ENCODE measurements at places on chromosomes 5 and 9.

DNA sequence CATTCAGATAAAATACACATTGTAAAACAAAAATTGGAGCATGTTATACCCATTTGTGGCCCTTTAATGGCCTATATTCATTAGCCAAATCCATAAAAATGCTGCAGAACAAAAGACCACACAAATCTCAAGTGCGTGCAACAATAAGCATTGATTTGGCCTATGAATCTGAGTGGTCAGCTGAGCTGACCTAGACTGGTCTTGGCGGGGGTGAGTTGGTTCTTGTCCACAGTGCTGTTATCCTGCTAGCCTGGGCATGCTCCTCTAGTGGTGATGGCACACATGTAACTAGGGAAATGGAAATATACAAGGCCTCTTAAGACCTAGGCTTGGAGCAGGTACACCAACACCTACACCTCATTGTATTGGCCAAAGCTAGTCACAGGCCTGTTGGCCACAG, 122.2 kb upstream of the TBCA start:
- no peak for DNase-seq

GRCh38 chr9:95644377-95644776, 127.6 kb upstream of the PTCH1 start:
- DNase-seq = no peak

DNA sequence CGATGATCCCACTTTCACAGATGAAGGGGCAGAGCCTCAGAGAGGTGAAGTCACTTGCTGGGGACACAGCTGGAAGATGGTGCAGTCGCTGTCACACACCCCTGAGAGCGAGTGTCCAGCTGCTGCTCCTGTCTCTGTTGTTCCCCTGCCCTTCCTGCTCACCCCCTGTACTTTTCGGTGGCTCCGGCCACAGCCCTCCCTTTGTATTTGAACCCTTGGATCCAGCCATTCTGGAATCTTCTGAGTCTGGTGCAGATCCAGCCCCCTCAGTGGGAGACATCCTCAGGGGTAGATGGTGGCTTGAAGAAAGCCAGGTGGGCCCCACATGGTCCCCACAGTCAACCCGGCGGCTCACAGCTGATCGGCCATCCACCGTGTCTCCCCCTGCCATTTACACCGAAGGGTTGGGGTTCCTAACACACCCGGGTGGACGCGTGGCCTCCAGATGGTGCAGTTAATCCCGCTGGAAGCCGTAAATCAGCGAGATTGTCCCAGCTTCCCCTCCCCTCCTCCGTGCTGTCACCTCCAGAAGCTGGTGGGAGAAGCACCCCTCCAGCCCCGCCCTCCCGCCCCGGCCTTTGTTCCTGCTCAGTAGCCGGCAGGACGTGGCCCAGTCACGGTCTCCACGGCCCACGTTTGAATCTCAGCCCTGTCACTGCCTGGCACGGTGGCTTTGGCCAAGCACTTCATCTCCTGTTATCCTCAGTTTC, 204.8 kb downstream of the C9orf50 start:
- no peak for DNase-seq

DNA sequence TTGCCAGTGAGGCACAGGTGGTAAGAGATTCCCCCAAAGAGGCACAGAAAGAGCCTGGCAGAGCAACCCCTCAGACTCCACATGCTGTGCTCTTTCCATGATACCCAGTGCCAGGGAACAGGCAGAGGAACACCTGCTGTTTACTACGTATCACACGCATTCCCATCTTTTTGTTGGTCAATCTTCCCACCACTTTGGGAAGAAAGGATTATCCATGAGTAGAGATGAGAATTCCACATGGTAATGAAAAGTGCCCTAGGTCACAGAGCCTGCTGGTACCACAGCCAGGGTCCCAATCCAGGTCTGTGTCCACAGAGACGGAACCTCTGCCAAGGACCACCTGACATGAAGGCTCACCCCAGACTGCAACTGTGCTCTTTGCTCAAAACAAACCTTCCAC, 86.6 kb downstream of the LHFPL2 start:
- no peak for DNase-seq

- no peak for DNase-seq
These were observed 458.2 kb downstream of the TMEM232 start for GRCh38 chr5:110268283-110268682.

DNA sequence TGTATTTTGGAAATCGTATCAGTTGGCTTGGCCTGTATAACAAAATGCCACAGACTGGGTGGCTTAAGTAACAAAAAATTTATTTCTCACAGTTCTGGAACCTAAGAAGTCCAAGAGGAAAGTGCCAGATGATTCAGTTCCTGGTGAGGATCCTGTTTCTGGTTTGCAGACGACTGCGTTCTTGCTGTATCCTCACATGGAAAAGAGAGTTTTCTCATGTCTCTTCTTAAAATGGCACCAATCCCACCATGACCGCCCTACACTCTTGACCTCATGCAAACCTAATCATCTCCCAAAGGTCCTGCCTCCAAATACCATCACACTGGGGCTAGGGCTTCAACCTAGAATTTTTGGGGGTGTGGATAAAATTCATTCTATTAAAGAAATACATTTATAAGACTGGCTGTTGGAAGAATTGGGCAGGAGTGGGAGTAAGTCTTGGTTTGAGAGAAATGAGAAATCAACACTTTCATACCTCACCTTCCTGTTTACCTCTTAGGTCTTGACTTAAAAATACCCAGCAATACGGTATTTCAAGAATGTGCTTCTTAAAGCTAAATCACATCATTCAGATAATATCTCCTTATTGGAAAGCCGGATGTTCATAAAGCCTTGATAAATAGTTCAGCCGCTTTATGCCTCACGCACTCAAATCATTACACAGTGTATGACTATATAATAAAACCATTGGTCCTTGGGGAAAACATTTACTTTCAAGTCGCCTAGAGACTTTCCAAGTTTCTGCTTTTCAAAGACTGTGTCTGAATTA, 28.7 kb downstream of the PTTG1 start:
- no peak for DNase-seq

DNA sequence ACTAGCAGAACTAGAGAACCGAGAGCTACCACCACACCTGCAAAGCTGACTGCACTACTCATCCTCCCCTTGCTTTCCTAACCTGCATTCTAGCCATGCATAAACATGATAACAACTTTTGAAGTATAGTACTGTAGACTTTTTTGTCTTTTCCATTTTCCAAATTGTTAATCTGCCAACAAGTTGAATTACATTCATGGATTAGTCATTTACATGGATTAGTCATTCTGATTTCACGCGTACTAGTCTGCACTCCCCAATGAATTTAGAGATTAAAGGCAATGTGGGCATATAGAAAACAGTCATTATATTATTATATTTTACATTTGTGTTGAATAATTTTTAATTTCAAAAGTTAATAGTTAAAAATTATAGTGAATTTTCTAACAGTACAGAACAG, 81.4 kb downstream of the EDIL3 start:
- no peak for DNase-seq

DNA sequence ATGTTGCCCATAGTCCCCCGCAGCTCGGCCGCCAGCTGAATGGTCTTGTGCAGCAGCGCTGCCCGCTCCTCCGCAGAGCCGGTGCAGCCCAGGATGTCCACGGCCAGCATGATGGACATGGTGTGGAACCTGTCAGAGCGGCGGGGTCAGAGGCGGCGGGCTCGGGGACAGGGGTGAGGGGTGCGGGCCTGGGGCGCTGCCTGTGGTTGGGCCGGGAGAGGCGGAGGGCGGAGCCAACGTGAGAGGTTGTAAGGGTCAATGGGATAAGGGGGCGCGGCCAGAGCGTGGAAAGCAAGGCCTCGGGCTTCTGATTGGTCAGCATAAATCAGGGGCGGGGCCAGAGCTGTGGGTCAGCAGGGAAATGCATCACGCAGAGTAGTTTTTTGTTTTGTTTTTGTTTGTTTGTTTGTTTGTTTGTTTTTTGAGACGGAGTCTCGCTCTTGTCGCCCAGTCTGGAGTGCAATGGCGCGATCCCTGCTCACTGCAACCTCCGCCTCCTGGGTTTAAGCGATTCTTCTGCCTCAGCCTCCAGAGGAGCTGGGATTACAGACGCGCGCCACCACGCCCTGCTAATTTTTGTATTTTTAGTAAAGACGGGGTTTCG, 6.8 kb upstream of the TOR2A start:
- DNase-seq = no peak

DNA sequence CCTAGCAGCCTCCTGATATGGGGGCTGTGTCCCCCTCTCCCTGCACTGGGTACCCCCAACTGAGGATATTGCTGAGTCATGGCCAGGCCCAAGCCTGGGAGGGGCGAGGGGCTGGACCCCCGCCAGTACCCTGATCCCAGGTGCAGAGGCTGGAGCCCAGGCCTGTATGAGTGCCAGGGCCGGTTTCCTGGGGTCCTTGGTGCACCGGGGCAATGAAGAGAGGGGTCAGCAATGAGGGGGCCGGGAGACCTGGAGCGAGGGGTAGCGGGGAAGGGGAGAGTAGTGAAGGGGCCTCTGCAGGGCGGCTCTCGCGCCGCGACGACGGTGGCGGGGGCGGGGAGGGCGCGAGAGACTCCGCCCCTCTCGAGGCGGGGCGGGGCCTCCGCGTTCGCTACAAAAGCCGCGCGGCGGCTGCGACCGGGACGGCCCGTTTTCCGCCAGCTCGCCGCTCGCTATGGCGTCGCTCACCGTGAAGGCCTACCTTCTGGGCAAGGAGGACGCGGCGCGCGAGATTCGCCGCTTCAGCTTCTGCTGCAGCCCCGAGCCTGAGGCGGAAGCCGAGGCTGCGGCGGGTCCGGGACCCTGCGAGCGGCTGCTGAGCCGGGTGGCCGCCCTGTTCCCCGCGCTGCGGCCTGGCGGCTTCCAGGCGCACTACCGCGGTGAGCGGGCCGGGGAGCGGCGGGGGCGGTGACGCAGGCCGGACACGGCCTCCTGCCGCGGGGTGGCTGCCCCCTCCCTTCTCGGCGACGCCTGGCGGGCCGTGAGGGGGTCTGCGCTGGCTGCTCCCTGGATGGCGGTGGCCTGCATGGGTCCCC, at the start of gene SQSTM1:
TSS of gene SQSTM1 (plus strand) at position 423 of the 815 bp plus-strand sequence. CDS start at position 455, 32 bp downstream.
- no peak for DNase-seq

GRCh38 chr9:116929621-116930020, 242.5 kb downstream of the TRIM32 start:
- DNase-seq = no peak

DNA sequence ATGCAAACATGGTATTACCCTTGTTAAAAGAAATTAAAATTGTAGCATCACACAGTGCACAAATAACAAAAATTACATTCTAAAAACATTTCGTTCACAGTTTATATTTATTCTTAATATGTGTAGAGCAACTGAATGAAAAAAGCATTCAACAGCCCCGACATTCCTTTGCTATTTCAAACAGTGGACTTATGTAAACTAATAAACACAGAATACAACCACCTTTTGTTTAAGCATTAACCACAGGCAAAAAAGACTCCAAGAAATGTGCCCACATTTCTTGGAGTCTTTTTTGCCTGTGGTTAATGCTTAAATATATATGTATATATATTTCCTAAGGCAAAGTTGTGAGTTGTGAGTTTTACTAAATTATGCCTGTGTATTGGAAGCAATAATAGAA, 532.5 kb upstream of the DAP start:
- no peak for DNase-seq

- DNase-seq = no peak
These were observed 468.6 kb downstream of the CDH18 start for GRCh38 chr5:19519448-19519847.

DNA sequence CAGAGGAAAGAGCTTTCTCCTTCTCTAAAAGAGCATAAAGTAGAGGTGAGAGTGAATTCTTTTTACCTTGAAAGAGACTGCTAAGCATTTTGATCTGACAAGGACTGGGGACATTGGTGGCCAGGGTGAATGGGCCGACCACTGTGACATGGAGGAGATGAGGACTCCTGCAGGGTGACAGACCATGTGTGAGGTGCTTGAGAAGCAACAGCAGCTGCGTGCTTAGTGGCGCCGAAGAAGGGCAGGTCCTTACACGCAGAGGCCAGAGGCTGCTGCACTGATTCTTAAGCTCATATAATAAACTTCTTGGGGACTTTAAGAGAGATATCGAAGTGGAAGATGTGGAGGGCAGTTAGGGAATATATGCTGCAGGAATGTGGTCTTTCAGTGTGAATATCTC, 8.7 kb upstream of the JAKMIP2 start:
- no peak for DNase-seq

DNA sequence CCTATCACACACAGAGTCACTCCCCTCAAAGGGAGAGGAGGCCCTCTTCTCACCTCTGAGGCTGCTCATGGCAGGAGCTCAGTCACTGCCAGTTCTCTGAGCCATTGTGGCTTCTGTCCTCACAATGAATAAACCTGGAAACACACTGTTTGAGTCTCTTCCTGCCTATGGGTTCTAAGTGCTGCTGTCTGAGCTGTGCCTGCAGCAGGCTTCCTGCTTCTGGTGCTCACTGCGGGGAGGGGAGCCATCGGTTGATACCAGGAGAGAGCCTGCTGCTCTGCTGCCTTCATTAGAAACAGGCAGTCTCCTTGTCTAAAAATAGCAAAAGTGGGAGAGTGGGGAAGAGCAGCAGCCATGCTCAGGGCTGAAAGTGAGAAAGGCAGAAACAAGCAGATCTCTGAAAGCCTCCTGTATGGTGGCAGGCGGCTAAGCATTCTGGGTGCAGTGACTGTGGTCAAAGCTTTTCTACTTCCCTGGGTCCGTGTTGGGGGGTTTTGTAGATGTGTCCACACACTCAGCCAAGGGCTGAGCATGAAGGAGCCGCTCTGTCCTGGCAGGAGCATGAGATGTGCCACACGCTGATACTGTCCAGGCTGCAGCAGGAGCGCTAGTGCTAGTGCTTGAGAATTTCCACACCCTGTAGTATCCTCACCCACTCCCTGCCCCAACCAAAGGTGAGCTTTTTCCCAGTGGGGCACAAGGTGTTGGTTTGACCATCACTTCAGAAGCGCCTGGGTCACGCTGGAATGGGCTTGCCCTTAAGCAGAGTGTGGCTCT, 34.2 kb downstream of the PRKACG start:
- DNase-seq = no peak

GRCh38 chr5:58211441-58211840, 248.4 kb downstream of the PLK2 start:
- no peak for DNase-seq

DNA sequence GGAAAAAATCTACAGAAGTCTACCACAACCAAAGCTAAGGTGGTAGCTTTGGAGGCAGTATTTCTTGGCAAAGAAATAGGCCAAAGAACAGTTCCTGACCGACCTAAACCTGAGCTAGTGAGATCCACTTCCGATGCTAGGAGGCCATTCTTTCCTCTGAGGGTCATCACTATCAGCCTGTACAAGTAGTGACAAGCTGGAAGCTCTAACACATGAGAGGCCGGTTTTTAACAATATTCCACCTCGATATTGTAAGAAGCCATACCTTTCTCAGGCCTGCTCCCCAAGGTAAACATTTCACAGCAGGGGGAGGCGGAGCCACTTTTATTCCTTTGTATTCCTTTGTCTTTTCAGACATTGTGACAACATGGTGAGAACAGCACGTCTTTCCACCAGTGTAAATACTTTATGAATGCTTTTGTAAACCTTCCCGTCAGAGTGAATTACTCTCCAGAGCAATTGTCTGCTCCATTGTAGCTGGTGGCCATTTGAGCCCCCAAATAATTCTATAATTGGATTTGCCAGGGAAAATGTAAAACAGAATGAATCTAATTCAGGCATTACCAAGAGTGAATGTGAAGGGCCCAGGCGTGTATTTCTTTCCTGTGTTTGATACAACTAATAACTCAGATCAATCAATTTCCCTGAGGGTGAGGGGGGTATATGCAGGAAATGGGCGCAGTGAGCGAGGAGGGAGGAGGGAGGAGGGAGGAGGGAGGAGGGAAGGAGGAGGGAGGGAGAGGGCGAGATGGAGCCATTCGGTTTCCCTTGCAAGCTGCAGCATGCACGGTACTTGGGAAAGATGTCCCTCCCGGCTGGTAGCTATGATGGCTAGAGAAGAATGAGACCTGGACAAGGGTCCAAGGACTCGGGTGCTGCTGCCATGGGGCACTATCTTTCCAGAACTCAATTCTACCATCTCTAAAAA, 166.6 kb downstream of the CDK5RAP2 start:
- DNase-seq = no peak

- no peak for DNase-seq
These were observed 77.7 kb upstream of the FAM169A start for GRCh38 chr5:74943905-74944304.

All from HS-27A (cell line).